Epithelial cell of esophagus (primary cell): ENCODE measurements at places on chromosomes 13 and 19.

DNA sequence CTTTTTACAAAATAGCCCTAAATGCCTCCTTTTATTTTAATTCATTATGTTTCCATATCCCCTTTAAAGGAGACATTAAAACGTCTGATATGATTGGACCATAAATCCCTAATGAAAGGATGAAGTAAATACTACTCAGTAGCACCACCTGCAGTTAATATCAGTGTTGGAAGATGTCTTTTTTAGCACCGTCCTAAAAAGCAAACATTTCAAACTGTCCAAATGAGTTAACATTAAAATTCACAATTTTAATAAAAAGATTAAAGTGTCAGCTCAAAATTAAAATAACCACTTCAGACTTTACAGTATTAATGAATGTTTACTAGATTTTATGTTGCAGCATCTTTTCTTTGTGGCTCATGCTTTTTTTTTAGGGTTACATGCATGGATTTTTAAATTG, 12.3 kb downstream of the ZNF507 start:
- DNase-seq: no peak

GRCh38 chr19:51339313-51339686, 2.6 kb downstream of the VSIG10L start:
- no peak for DNase-seq

GRCh38 chr13:24192057-24192810, 31.7 kb downstream of the SPATA13 start:
- peak; percentile 3 for DNase-seq

DNA sequence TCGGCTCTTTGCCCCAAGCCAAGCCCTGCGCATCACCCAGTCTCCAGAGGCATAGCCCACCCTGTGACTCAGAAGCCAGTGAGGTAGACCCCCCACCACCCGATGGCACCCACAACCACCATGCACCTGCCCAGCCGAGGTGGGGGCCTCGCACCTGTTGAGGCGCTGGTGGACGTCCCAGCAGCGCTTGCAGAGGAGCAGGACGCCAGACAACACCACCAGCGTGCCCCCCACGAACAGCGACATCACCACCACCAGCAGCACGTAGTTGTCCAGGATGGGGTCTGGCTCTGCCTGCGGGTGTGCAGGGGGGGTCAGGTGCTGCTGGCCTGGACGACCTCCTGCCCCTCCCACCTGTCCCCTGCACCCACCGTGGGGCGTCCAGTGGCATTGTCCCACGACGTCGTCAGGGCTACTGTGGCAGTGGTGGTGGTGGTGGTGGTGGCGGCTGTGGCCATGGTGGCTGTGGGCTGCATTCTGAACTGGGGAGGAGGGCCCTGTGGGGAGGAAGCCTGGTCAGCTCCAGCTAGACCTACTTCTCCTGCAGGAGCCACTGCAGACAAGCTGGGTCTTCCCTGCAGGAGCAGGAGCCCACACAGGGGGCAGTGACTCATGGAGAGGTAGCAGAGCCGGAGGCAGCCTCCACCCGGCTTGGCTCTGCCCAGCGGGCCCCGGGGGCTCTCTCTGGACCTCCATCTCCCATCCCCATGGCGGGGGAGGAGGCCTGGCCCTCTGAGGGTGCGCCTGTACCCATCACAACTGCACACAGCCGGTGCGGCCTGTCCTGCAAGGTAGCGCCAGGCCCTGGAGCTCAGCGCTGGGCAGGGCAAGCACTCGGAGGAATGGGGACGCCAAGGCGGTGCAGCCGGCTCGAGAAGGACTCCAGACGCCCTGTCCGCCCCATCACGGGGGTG, 1.9 kb downstream of the CBARP start:
- DNase-seq: peak; percentile 46

DNA sequence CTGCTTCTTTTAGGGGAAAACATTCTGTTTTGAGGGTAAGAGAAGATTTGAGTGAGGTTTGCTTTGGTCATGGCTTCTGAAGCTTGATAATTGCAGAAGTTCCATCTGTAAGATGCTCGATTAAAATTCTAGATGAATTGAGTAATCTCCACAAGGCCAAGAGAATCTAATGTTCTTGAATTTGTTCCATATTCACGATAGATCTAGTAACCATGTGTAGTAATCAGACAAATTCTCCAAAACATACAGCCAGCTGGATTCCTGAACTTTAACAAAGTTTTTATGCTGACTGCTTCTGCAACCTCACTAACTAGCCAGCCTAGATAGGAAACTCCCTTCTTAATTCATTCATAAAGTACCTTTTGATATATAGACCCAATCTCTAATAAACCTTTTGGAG, 92.7 kb downstream of the COL4A2 start:
- DNase-seq: no peak

- DNase-seq: peak; percentile 22
Measured at GRCh38 chr19:10503002-10503789, at the start of gene KEAP1. KEAP1 (minus strand) TSS chr19:10503356; CDS start chr19:10500033, 3,323 bp downstream.

DNA sequence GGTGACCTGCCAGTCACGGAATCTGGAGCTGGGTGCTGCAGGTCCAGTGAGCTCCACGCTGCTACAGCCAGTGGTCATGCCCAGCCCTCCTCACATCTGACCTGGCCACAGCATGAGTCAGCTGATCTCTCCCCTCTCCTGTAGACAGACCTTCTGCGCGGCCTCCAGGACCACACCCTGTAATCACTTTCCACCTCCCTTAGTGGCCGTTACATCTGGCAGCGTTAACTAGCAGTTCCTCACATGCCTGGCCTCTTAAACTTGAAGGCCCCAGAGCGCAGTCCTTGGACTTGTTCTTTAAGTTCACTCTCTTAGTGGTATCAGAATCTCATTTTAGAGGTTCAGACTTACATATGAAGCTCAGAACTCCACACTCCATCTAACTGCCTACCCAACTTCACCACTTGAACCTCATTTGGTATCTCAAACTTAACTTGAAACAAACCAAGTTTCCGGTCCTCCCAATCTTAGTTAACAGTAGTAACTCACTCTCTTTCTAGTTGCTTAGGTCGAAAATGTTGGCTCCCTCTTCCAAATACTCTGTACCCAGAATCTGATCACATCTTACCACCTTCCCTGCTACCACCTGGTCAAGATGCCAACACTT, 22.7 kb downstream of the MIPEP start:
- no peak for DNase-seq

GRCh38 chr19:51807111-51807701, 12.2 kb downstream of the FPR3 start:
- DNase-seq: peak; percentile 10

GRCh38 chr19:29106346-29106885, 106.5 kb downstream of the UQCRFS1 start:
- no peak for DNase-seq

DNA sequence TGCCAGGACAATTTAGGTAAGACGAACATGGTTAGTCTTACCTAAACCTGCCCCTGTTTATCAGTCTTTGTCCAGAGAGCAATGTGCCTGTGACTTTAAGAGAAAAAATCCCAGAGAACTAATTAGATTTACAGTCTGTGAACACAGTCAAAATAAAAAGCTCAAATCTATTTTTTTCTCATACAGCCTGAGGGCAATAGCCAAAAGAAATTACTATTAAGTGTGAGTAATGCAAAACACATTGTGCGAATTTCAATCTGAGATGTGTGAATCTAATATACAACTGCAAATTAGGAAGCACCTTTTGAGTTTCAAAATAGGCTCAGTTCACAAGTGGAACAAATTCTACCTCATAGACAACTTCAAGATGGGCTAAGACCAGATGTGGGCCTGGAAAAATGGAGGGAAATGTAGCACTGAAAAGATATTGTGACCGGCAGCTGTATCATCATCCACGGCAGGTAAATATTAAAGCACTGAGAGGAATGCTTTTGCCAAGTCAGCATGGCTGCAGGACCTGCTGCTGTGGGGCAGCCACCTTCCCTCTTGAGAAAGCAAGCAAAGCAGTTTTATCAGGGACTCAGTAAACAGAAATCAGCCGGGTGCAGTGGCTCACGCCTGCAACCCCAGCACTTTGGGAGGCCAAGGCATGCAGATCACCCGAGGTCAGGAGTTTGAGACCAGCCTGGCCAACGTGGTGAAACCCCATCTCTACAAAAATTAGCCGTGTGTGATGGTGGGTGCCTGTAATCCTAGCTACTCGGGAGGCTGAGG, 114.8 kb downstream of the KATNAL1 start:
- DNase-seq: no peak

DNA sequence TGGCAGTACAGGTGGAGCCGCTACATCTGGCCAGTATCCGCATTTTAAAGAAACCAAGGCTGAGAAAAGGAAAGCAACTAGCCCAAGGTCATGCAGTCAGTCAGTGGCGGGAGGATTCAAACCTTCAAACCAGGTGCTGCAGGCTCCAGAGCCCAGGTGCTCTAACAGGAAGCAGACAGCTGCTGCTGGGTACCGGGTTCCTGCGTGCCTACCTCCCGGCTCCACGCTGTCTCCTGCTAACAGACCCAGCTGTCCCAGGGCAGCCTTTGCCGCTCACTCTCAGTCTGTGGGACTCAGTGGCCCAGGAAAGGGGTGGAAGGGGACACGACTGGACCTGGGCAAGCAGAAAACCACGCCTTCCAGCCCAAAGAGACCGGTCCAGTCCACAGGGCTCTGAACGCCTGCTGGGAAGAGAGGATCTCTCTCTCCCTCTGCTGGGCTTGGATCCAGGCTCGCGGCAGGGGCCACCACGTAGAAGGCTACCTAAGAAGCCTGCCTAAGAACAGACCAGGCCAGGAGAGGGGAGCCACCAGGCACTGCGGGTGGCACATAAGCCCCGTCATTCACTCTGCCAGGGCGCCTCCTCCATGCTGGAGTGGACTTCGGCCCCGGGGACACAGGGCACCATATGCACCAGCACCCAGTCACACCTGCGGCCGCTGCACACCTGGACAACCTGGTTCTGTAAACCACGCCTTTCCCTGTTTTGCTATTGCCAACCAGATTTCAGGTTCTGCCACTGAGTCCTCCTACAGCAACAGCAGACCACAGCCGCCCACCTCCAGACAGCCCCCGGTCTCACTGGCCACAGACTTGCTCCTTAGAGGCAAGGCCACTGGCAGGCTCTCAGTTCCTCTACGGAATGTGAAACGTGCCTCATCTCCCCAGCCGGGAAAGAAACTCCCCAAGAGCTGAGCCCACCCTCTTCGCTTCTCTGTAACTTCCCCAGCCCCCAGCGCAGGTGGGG, 4.6 kb downstream of the DAPK3 start:
- DNase-seq: no peak
